Stimulated activated CD8-positive, alpha-beta memory T cell treated with anti-CD3 and anti-CD28 coated beads, Interleukin-7, amount 100 ng/mL, for 48 hours (primary cell): ENCODE measurements at places on chromosomes 1 and 21.
A peak's percentile ranks its signal among the peaks of the same experiment; 100 is the strongest.

DNA sequence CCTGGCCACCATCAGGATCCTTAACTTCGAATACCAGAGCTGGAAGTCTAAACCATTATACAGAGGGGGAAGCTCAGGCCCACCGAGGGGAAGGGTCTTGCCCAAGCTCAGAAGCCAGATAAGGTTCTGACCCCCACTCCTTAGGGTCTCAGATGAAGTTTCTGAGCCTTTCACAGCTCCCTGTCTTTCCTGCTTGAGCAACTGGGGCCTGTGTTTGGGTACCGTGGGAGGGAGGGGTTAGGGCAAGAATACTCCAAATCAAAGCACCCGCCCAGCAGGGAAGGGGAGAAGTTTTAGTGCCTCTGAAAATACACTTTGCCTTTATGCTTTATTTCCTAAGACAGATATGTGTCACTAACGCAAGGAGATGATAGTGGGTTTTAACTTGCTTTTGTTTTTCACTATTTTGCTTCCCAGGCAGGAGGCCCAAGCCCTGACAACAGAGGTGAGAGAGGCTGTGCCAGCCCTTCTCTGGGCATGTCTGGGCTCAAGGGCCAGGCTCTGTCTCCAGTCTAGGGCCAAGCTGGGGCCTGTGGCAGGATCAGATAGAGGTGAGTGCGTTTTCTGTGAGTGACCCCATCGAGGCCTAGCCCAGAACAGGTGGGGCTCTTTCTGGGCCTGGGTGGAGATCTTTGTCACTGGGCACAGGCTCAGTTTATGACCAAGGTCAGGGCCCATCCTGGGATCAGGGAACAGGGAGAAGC is 20.5 kb upstream of the TENT5B start:
- DNase-seq = no peak

DNA sequence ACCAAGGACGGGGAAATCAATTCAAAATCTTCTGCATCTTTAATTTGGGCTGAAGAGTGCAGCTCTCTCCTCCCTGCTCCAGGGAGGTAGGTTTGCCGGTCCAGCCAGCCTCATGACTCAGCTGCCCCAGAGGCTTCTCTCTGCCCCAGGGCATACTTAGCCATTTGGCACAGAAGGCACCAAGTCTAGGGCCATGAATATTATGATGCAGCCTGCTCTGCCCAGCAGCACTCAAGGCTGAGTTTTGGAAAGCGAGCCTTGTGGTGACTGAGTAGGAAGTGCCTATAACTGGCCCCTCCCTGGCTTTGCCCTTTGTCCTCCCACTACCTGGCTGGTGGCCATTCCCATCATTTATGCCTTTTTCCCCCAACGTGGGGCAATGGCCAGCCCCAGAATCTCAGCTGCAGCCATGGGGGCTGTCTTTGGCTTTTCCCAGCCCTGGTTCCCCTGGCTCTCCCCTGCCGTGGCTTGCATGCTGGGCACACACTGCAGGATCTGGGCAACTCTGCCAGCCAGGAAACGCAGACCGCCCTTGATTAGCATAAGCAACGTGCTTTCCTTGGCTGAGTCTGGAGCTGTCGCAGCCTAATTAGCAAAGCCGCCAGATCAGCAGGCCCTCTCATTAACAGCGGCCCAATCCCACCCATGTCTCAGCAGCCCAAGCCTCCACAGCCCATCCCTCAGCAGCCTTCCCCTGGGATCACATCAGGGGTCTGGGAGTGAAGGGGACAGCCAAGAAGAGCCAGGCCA is 258.6 kb upstream of the TMEM51 start:
- no peak for DNase-seq

DNA sequence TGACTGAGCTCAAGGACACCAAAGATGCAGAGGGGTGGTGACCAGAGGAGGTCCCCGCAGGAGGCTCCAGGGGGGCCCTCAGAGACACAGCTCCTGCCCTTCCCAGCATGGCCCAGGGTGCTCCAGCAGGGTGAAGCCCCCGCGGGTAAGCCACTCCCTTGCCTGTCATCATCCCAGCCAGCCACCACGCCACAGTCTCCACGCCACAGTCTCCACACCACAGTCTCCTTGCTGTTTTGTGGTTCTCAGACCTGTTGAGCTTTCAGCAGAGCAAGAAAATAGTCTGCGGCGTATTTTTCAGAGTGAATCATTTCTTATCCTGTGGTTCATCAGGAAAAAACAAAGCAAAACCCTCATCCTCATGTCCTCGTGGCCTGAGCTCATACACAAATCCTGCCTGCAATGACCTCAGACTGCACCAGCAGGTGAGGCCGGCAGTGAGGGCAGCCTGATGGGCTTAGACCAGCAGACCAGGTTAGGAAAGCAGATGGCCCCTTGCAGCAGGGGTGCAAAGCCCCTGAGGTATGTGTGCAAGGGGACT is 25.7 kb upstream of the ABCG1 start:
- DNase-seq = peak; percentile 63

DNA sequence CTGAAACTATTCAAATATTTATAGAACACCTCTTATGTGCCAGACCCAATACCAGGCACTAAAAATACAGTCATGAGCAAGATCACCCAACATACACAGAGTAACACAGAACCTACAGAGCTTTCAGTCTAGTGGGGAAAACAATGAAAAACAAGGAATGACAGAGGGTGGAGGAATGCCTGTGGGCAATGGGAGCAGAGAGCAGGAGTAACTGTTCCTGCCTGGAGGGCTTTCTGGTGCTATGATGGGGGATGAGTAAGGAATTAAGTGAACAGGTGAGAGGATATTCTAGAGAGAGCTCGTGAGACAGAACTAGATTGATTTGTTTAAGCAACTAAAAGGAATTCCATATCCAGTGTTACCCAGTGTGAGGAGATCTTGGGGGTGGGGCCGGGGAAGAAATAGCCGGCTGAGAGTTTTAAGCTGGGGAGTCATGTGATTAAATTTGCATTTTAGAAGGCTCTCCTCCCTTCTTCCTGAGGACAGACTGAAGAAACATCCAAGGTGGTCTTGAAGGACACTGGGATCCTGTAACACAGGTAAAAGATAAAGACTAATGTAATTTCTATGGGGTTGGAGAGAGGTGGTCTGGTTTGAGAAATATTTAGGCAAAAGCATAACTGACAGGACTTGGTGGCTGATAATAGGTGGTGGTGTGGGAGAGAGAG is 2.1 kb upstream of the CD53 start:
- no peak for DNase-seq

DNA sequence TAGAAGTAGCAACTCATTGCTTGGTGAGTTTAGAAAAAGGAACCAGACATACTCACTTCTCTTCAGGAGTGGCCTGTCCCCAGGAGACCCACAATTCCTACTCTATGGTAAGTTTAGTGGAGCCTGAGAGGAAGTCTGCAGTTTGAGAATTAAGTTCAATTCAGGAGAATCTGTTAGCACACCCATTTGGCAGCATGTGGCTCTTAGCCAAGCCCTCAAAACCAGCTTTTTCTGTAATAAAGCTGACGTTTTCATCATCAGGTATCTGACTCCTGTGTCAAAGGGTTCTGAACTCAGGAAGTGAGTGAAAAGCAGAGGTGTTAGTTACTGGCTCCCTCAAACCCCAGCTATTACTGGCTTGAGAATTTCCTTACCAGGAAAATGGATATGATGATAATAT is 20.4 kb upstream of the RGS16 start:
- DNase-seq = no peak

GRCh38 chr1:64890699-64891447 is 75.5 kb downstream of the JAK1 start:
- DNase-seq = no peak

DNA sequence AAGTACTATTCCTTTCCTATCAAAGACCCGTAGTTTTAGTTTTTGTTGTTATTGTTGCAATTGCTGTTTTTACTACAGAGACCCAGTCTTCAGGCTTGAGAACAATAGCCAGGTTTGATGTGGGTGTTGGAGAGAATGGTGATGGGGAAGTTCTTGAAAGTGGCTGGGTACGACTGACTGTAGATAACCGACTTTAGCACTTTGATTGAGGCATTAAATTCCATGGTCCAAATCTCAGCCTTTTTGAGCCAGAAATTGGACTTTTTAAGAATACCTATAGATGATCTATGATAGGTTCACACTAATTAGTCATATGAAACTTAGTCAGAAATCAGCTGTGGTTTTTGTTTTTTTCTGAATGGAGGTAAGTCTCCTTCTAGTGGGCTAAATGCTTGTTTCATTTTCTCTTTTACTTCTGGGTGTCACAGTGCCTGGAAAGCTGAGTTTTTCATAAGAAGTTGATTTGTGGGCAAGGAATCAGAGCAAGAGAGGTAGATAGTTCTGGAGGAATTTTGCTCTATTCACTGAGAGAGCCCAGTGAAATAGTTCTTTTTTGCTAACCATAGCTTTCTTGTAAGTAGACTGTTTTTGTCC is 2.8 kb downstream of the PPIH start:
- DNase-seq = no peak

DNA sequence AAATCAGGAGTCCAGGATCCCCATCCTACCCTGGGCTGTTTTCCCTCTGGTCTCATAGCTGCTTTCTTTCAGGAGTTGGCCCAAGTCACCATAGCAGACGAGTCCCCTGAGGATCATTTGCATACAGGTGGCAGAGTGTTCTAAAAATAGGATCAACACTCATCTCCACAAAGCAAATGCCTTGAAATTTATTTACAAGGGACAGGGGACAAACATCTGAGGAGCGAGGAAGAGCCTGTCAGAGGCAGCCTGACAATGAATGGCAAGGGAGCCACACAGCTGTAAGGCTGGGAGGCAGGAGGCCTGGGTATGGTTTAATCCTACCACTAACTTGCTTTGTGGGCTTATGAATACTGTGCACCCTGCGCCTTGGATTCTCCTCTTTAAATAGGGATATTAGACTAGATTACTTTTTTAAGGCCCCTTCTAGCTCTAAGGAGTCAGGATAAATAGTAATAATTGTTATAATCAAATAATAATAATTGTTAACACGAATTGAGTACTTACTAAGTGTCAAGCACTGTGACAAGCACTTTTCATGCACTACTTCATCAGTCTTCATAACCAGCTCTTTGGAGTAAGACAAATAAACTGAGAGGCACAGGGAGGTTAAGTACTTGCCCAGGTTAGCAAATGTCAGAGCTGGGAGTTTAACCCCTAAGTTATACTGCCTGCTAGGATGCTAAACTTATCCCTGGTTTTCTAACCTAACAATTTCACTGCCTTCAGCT is 34.5 kb downstream of the RAB3B start:
- DNase-seq = no peak

DNA sequence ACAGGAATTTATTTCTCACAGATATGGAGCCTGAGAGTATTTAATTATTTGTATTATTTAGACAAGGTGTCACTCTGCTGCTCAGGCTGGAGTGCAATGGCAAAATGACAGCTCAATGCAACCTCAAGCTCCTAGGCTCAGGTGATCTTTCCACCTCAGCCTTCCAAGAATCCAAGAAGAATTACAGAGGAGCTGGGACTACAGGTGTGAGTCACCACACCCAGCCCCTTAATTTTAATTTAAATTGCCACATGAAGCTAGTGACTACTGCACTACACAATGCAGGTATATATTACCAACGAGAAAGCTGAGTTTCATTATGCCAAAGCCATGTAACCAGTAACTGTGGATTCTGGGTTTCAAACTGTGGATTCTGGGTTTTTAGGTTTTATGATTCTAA is 2.1 kb downstream of the KHDC4 start:
- DNase-seq = no peak

DNA sequence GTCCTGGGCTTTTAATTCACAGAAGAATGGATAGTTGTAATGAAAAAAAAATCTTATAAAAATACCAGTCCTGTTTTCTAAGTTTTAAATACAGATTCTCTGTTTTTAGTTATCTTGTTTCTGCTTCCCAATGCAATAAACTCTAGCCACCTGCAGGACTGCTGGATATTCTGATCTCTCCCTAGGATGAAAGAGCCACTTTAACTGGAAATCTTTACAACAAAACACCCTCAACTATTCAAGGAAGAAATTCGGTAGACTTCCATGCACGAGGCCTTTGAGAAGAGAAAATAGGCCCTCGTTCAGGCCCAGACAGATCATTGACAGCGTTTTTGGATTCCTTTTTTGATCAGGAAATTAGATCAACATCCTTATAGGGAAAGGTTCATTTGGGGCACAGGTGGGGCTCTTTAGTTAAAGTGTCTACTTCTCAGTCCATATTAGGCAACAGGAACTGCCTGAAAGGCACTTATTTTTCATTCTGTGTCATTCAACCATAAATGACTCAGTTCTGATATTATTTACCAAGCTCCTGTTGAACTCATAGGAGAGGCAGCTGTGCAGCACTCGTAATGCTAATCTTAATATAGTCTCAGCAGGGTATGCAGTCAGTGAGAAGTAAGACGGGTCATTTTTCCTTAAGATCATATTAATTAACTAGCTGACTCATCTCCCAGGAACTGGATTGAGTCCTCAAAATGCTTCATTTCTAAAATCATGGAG is 71.1 kb upstream of the ERRFI1 start:
- no peak for DNase-seq

GRCh38 chr1:160949881-160950280 is 4.7 kb downstream of the ITLN2 start:
- no peak for DNase-seq

- no peak for DNase-seq
These were observed 88.8 kb downstream of the RGL1 start for GRCh38 chr1:183893561-183894289.

- DNase-seq = no peak
These were observed 2.2 kb downstream of the TGFB2 start for GRCh38 chr1:218347336-218347722.

- no peak for DNase-seq
These were observed 210.4 kb downstream of the HIVEP3 start for GRCh38 chr1:41708332-41708731.

GRCh38 chr1:215911406-215911968 is 344.4 kb downstream of the KCTD3 start:
- no peak for DNase-seq

- DNase-seq = no peak
These were observed 60.2 kb downstream of the SKI start for GRCh38 chr1:2288311-2288710.

GRCh38 chr1:236301080-236301957 is 19.6 kb upstream of the ERO1B start:
- no peak for DNase-seq

DNA sequence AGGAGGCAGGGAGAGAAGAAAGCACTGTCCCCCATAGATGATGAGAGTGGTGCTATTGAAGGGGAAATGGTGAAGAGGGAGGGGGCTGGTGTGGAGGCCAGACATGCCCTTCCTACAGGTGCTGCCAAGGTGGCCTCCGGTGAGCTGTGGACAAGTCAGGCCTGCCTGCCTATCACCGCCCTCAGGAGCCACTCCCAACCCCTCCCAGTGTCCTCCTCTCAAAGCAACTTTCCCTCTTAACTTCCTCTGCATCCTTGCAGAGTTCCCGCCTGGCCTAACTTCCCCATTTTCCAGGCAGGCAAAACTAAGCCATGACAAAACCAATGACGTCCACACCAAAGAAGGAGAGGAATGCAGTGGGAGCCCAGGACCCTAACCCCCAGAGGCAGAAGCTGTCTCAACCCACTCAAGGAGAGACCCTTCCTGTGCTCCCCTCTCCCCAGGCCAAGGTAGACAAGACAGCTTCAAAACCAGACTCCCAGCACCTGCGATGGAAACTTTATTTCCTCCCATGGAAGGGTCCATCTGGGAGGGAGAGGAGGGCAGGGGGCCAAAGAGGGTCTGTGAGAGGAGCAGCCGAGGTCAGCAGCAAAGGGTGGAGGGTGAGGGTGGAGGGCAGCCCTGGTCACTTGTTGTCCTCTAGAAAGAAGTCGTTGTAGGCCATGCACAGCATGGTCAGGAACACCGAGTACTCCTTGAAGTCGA is 1.0 kb upstream of the S100A6 start:
- DNase-seq = no peak

- DNase-seq = no peak
These were observed 85.5 kb downstream of the FBXO2 start for GRCh38 chr1:11568687-11569086.
